ENCODE measurements at places on chromosomes 12 and 14.

DNA sequence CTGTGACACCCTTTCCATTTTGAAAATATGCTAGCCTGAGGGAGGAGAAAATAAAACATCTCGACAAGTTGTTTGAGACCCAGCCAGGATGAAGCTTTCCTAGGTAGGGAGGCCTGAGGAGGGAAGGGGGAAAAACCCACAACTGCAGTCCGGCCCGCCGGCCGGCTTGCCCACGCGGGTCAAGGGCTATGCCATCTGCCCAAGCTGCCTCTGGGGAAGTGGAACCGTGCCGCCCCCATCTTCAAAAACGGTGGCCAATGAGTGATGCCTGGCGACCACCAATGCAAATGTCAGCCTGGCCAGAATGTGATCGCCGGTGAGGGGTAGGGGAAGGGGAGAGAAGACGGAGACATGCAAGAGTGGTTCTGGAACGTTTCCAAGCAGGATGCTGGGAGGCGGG is 263.5 kb upstream of the ALG10B start:
- DNase-seq: no peak

DNA sequence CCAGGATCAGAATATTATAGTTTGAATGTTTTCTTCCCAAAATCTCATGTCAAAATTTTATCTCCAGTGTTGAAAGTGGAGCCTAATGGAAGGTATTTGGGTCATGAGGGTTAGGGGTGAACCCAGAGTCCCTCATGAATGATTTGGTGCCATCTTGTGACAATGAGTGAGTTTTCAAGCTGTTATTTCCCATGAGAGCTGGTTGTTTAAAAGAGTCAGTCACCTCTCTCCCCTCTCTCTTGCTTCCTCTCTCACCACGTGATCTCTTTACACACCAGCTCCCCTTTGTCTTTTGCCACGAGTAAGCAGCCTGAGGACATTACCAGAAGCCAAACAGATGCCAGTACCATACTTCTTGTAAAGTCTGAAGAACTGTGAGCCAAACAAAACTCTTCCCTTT is 561.6 kb downstream of the RERGL start:
- no peak for DNase-seq

DNA sequence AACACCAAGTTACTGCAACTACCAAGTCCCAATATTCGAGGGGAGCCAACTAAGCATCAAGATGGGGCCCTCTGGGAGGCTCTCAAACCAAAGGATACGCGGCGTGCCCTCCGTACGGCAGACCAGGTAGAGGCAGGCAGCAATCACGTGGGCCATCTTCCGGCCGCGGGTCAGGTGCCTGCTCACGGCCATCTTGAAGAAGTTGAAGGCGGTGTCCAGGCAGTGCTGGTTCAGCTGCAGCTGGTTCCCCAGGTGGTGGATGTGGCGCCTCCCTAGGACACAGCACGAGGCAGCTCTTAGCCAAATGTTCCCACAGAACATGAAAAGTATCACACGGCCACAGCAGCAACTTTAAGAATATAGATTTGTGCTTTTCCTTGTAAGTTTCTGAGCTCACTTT is 24.3 kb downstream of the BTBD6 start:
- no peak for DNase-seq

GRCh38 chr14:72613231-72613974 is 280.5 kb downstream of the DPF3 start:
- no peak for DNase-seq

DNA sequence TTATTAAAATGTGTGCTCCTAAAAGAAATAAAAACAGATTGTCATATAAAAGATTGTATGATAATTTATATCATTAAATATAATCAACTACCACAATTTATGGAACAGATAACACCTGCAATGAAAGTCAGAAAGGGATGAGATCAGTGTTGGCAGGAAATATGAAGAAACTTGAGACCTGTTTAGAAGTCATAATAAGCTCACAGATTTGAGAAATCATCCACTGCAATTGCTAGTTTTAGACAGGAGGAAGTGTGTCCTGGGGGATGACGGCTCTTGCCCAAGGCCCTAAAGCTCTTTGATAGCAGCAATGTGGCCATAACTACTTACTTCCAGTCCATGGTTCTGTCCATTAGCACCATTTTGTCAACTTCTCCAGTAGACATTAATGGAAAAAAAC is 122.8 kb upstream of the SOX5 start:
- no peak for DNase-seq

GRCh38 chr12:55637467-55637866 is 775 bp downstream of the OR10P1 start:
- peak; percentile 14 for DNase-seq

- DNase-seq: no peak
These were observed 37.3 kb upstream of the EML1 start for GRCh38 chr14:99755629-99756603.

Measured in stimulated activated CD8-positive, alpha-beta memory T cell treated with anti-CD3 and anti-CD28 coated beads, Interleukin-2, amount 100 ng/mL, for 48 hours (primary cell).